Hypothalamus (tissue), 51 donors: ENCODE measurements at places on chromosomes 13 and 19.

- no peak for DNase-seq
Measured at GRCh38 chr13:43985422-43986072, 105.8 kb downstream of the LACC1 start.

DNA sequence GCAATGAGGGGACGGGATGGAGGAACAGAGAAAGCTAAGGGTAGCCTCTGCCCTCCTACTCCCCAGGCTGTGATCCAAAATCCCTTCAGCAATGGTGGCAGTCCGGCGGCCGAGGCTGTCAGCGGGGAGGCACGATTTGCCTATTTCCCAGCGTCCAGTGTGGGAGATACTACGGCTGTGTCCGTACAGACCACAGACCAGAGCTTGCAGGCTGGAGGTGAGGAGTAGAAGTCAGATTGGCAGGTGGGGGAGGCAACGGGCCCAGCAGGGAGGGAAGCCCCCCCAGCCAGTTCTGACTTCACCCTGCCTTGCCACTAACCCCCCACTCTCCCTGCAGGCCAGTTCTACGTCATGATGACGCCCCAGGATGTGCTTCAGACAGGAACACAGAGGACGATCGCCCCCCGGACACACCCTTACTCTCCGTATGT is 1.6 kb downstream of the USF2 start:
- no peak for DNase-seq

DNA sequence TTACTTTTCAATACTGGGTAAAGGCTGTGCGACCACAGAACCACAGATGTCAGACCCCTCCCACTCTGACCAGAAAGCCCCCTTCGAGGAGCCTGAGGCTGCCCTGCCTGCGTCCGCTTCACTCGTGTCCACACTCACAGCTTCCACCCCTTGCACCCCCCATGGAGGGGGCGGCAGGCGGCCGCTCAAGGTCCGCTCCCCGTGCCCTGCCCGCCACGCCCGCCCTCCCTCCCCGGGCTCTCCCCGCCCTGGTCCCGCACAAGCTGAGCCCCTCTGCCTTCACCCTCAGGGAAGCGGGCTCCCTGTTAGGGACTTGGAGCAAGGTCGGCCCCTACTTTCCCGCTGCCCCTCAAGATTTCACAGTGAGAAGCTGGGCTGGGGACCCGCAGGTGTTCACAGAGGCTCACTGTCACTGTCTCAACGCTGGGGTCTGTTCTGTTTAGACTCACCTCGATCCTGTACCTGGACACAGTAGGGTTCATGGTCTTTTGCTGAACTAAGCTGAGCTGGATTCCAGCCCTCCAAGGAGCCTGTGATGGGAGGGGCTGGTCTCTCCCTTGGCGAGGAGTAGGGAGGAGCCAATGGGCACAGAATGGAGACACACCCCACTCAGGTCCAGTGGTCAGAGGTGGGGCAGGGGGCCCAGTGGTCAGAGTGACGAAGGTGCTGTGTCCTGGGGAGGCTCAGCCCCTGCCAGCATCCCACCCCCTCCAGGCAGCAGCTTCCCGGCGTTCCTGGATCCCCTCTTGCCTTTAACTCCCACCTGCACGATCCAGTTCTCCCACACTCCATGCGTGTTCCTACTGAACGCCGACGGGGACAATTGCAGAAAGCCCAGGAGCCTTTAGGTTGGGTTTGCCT is 69.5 kb downstream of the SPACA7 start:
- no peak for DNase-seq

- DNase-seq: peak; percentile 87
Measured at GRCh38 chr13:110520431-110521295, 40.9 kb downstream of the RAB20 start.

DNA sequence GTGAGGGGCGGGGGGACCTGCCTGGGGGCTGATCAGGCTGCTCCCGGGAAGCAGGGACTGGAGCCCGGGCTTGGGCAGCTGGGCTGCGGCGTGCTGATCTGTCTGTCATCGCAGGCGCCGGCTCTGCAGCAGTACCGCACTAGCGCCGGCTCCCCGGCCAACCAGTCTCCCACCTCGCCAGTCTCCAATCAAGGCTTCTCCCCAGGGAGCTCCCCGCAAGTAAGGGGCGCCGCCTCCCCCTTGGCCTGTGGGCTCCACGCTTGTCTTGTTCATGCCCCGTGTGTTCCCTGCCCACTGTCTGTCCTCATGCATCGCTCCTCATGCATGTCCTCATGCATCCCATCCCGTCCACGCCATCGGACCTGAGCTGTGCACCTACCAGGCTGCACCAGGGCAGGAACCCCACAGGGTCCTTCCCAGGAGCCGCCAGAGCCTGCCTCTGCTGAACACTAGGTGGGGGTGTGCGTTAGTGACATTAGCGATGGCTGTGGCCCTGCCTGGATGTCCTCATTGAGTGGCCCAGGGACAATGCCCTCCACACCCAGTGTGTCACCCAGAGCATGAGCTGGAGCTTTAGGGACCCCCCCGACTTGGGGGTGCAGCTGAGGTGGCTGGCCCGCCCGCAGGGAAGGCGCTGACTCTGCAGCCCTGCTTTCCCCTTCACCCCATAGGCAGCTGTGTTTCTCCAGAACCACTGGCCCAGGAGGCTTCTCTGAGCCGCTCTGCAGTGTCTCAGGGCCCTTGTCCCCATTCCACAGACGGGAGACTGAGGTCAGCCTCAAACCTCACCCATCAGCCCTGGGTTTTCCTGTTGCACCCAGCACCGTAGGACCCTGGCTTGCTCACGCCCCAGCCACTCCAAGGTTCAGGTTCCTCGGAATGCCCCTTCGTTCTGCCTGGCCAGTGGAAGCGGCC is 19.5 kb downstream of the COMP start:
- no peak for DNase-seq
